ENCODE measurements at places on chromosomes 5 and 9. TPM values are rescaled to one million over a fixed set of nuclear protein-coding genes. Genes with fewer than 3 reads are reported as not detected.

Gene TENT4A
- 12.9 TPM for total RNA-seq

Gene LIX1
- 0.37 TPM for total RNA-seq

Gene CNTFR
- total RNA-seq: 51.5 TPM

Gene MYOT
- total RNA-seq: 14.5 TPM

Gene WNT8A
- total RNA-seq: not detected

Gene CDO1
- 29.0 TPM for total RNA-seq
